ENCODE measurements at places on chromosomes 5 and 9. TPM values are rescaled to one million over a fixed set of nuclear protein-coding genes. Genes with fewer than 3 reads are reported as not detected.
A peak's percentile ranks its signal among the peaks of the same experiment; 100 is the strongest.

The C5orf46 gene
- total RNA-seq: 0.38 TPM

The NOTCH1 gene
- total RNA-seq: 28.5 TPM

The CER1 gene
- not detected for total RNA-seq

DNA sequence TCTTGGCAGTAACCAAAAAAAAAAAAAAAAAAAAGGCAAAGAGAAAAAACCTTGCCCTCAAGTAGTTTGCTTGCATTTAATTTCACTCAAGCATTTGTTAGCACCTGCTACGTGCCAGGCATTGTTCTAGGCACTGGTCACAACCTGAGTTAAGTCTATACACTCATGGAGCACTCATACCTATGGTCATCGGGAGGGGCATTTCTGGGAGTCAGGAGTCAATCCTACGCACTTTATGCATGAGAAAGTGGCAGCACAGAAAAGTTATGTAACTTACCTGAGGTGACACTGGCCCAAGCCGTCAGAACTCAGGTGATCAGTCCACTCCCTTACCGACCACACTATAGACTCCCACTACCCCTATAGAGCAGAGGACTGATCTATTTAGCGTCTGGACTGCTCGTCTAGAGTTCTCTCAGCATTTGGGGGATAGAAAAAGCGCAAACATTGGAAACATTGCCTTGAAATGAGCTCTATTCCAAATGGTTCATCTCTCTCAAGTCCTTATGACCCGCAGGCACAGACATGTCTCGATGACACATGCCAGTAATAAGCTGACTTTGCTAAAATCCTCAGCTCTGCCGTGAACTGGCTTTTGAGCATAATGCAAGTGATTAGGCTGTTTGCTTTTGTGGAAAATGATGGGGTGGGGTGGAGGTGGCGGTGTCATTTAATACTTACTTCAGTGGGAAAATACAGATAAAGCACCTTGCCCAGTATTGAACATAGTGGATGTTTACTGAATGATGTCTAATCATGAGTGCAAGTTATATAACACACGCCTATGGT, 160.2 kb downstream of the ARHGEF28 start:
- 0 out of 2 replicates have a peak, but pooled peaks cover 2% of the 10 kb centered on the region for H3K4me1 ChIP-seq
- no peak for DNase-seq
- H3K4me3 ChIP-seq: no peak overlapping the region

GRCh38 chr5:133377736-133378135, 234.6 kb downstream of the FSTL4 start:
- no peak overlapping the region for H3K4me3 ChIP-seq
- no peaks in the 10 kb centered on the region for H3K27me3 ChIP-seq
- H3K4me1 ChIP-seq: no peaks in the 10 kb centered on the region
- no peak overlapping the region for H3K27ac ChIP-seq

- H3K27ac ChIP-seq: no peak overlapping the region
- no peak overlapping the region for H3K4me3 ChIP-seq
- no peak for DNase-seq
- 0 out of 2 replicates have a peak, but pooled peaks cover under 1% of the 10 kb centered on the region for H3K4me1 ChIP-seq
- H3K36me3 ChIP-seq: no peaks in the 10 kb centered on the region
These were observed 306.7 kb downstream of the PDE4D start for GRCh38 chr5:59586841-59587240.

DNA sequence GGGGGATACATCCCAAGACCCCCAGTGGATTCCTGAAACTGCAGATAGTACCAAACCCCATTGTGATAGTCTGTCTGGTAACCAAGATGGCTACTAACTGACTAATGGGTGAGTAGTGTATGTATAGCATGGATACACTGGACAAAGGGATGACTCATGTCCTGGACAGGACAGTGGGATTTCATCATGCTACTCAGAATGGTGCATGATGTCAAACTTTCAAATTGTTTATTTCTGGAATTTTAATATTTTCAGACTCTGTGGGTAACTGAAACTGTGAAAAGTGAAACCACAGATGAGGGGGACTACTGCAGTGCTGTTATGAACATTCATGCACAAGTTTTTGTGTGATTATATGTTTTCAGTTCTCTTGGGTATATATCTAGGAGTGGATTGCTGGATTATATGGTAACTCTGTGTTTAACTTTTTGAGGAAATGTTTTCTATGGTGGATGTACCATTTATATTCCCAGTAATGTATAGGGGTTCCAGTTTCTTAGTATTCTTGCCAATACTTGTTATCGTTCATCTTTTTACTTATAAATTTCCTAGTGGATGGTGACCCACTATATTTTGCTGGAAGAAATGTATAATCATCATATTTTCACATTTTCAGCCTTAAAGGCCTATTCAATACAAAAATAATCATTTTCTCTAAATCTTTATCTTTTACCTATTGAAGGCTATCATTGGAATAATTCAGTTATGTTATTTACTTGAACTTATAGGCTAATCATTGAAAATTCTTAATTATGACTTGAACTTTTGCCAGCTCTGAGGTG, 140.9 kb downstream of the NR3C1 start:
- H3K4me3 ChIP-seq: no peak overlapping the region
- no peaks in the 10 kb centered on the region for H3K36me3 ChIP-seq
- no peak overlapping the region for H3K27ac ChIP-seq
- H3K27me3 ChIP-seq: no peaks in the 10 kb centered on the region
- no peaks in the 10 kb centered on the region for H3K4me1 ChIP-seq

DNA sequence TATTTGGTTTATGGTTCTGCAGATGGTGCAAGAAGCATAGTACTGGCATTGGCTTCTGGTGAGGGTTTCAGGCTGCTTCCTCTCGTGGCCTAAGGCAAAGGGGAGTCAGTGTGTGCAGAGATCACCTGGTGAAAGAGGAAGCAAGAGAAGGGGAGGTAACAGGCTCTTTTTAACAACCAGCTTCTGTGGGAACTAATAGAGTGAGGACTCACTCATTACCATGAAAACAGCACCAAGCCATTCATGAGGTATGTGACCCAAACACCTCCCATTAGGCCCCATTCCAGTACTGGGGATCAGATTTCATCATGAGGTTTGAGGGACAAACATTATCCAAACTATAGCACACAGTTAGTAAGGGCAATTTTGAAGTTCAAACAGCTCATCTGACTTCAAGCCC, 263.5 kb downstream of the TMEM38B start:
- H3K4me1 ChIP-seq: peaks cover 6% of the 10 kb centered on the region
- H3K27ac ChIP-seq: no peak overlapping the region
- DNase-seq: peak; percentile 25
- no peaks in the 10 kb centered on the region for H3K36me3 ChIP-seq
- H3K4me3 ChIP-seq: no peak overlapping the region
- H3K27me3 ChIP-seq: no peaks in the 10 kb centered on the region

DNA sequence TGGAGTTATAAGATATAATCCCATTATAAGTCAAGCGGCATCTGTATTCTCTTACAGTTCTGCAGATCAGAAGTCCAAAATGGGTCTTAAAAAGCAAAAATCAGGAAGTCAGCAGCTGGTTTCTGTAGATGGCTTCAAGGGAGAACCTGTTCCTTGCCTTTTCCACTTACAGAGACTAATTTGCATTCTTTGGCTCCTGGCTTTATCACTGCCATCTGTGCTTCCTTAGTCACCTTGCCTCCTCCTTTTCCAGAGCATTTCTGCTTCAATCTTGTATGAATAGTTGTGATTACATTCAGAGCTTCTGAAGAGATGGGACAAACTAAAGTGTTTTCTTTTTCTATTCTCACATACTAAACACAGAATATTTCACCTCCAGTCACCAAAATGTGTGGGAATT, 647.3 kb upstream of the GRAMD2B start:
- no peak for DNase-seq
- no peak overlapping the region for H3K27ac ChIP-seq
- no peaks in the 10 kb centered on the region for H3K4me1 ChIP-seq
- H3K27me3 ChIP-seq: no peaks in the 10 kb centered on the region
- no peaks in the 10 kb centered on the region for H3K36me3 ChIP-seq

Measured in SJCRH30 (cell line).